NCI-H1436 (cell line): ENCODE measurements at places on chromosomes 16 and 17.

DNA sequence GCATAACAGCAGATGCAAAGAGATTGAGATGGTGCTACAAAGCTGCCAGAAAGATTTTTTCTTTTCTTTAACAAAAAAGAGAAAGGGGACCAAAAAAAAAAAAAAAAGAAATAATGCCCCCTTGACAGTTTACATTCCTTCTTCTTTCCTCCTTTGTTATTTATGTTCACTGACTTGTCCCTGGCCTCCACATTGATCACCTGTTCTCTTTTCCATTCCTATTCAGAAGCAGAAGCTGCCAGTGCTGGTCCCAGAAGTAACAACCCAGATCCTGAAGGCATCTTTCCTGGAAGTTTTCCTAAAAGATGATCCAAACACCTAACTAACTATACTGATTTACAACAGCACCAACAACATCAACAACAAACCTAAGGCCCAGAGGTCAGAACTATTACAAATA is 728.1 kb downstream of the KCNJ2 start:
- DNase-seq, result no peak

DNA sequence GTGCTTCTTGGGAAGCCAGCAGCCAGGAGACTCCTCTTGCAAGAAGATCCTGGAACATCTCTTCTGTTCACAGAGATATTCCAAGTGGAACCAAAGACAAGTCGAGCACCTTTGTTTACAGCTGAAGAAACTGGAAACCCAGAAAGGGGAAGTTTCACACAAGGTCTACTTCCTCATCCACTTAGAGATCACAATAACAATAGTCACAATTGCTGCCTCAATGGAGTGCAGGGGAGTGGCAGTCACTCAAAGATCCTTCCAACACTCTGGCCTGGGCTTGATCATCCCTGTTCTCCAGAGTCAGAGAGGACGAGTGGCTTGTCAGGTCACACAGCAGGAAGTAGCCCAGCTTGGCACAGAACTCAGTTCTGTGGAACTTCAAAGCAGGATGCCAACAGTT is 46.9 kb upstream of the SIAH1 start:
- no peak for DNase-seq

GRCh38 chr17:17042851-17043460 is 699 bp downstream of the MPRIP start:
- DNase-seq, result no peak

- DNase-seq, result no peak
Observed at GRCh38 chr17:10772425-10773380, 31.2 kb downstream of the TMEM238L start.

DNA sequence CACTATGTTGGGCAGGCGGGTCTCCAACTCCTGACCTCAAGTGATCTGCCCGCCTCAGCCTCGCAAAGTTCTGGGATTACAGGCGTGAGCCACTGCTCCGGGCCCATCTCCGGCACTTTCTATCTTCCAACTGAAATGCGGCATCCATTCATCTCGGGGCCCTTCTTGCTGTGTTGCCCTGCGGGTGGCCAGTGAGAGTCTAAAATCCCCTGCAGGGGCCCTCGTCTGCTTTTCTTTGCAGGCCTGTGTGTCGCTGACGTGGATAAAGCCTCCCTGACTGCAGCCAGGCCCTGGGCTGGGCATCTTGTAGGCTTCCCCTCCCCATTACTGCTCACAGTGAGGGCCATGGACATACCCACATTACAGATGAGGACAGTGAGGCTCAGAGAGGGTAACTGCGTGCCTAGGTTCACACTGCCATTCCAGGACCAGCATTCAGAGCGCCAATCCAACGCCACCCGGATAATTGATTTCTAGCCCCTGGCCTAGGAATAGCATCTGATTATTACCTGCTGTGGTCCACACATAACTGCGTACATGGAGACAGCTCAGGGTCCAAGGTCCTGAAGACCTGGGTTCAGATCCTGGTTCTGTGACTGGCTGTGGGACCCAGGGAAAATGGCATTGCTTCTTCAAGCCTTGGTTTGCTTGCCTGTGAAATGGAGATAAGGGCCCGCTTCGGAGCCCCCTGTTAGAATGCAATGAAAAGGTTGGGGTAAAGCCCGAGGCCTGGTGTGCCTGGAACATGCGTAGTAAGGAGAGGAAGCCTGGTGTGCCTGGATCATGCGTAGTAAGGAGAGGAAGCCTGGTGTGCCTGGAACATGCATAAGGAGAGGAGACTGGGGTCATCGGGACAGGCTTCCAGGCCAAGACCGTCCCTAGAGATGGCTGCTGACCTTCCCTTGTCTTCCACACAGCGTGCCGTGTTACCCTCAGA is 25.0 kb downstream of the CRISPLD2 start:
- DNase-seq, result no peak

- no peak for DNase-seq
Observed at GRCh38 chr16:57646388-57647039, 18.1 kb downstream of the ADGRG1 start.

- no peak for DNase-seq
Observed at GRCh38 chr16:28089992-28090365, 26.5 kb upstream of the GSG1L start.

GRCh38 chr17:38844261-38844757 is 9.2 kb downstream of the RPL23 start:
- DNase-seq, result peak; percentile 20
